Heart right ventricle (tissue), 16 donors: ENCODE measurements at places on chromosomes 1 and 21. TPM values are rescaled to one million over a fixed set of nuclear protein-coding genes. Genes with fewer than 3 reads are reported as not detected.

GRCh38 chr1:220878191-220879075 is 810 bp upstream of the HLX start:
- no peaks in the 10 kb centered on the region for H3K27me3 ChIP-seq
- H3K4me1 ChIP-seq: peaks cover 66% of the 10 kb centered on the region
- DNase-seq: peak; percentile 42
- peaks cover 7% of the 10 kb centered on the region for H3K36me3 ChIP-seq
- H3K4me3 ChIP-seq: peak overlapping the region; percentile 70
- H3K27ac ChIP-seq: peak overlapping the region; percentile 96

DNA sequence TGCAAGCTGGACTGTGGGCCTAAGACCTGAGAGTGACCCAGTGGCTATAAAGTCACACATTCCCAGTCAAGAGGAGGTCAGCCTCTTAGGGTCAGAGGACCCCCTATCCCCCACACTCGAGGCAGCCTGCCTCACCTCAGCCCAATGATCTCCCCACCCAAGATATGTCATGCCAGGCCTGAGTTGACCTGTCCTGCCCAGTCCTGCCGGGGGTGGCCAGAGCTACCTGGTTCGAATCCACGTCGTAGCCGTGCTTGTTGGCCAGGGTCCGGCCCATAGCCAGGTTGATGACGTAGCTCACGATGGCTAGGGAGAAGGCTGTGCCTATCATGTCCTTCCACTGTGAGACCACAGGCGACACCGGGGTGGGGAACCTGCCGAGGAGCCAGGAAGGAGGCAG is 15.6 kb downstream of the SLC26A9 start:
- no peak overlapping the region for H3K27ac ChIP-seq
- no peak for DNase-seq
- H3K36me3 ChIP-seq: no peaks in the 10 kb centered on the region

GRCh38 chr1:175787881-175788280 is 44.5 kb upstream of the TNR start:
- H3K4me1 ChIP-seq: no peaks in the 10 kb centered on the region
- no peaks in the 10 kb centered on the region for H3K36me3 ChIP-seq
- H3K27ac ChIP-seq: no peak overlapping the region
- no peak for DNase-seq
- no peak overlapping the region for H3K4me3 ChIP-seq

C1orf226 gene
- total RNA-seq: 5.6 TPM

DNA sequence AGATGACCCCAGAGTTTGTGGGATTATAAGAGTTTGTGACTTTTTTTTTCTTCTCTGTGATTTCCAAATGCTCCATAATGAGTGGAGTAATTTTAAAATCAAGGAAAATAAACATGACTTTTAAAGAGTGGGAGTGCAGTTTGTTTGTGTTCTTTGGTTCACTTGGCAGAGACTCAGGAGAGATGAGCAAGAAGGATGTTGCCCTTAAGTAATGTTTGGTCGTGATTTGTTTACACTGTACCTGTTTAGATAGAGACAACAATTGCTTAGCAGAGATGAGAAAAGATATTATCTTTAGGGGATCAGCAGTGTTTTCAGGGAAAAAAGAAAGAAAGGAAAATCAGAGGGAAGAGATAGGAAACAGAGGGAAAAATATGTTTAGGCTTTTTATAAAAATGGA is 170.8 kb downstream of the ADSS2 start:
- no peak for DNase-seq
- H3K4me3 ChIP-seq: no peak overlapping the region
- no peaks in the 10 kb centered on the region for H3K4me1 ChIP-seq
- no peaks in the 10 kb centered on the region for H3K27me3 ChIP-seq
- no peak overlapping the region for H3K27ac ChIP-seq

SERPINC1 gene
- total RNA-seq: not detected

AMY1A gene
- total RNA-seq: not detected

MAN1C1 gene
- 23.4 TPM for total RNA-seq

DYNLT5 gene
- 0.89 TPM for total RNA-seq

KIRREL1 gene
- 5.9 TPM for total RNA-seq

FCAMR gene
- not detected for total RNA-seq

KISS1 gene
- total RNA-seq: not detected

RLF gene
- 11.2 TPM for total RNA-seq

HSD3B1 gene
- not detected for total RNA-seq

- no peak overlapping the region for H3K4me3 ChIP-seq
- DNase-seq: no peak
- H3K4me1 ChIP-seq: peaks cover 8% of the 10 kb centered on the region
- H3K27me3 ChIP-seq: no peaks in the 10 kb centered on the region
- H3K27ac ChIP-seq: no peak overlapping the region
- no peaks in the 10 kb centered on the region for H3K36me3 ChIP-seq
Measured at GRCh38 chr1:61227857-61228550, 145.6 kb downstream of the NFIA start.

SLAMF9 gene
- total RNA-seq: not detected

GRCh38 chr21:14456911-14457310 is 74.0 kb upstream of the HSPA13 start:
- H3K27me3 ChIP-seq: no peaks in the 10 kb centered on the region
- DNase-seq: no peak

DNA sequence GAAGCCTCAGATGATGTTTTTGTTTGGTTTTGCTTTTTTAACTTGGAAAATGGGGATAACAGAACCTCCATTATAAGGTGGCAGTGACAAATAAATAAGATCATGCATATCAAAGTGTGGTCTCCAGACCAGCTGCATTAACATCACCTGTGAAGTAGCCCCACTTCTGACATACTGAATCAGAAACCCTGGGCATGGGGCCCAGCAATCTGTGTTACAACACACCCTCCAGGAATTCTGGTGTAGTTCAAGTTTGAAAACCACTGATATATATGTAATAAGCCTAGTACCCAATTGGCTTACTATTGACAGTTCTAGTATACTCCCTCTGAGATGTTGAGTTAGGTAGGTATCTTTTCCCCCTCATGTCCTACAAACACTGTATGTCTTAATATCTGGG is 24.1 kb upstream of the RNF19B start:
- no peaks in the 10 kb centered on the region for H3K36me3 ChIP-seq
- DNase-seq: no peak
- H3K4me1 ChIP-seq: peaks cover 24% of the 10 kb centered on the region
- peak overlapping the region; percentile 83 for H3K27ac ChIP-seq

SPRR2A gene
- not detected for total RNA-seq

DNA sequence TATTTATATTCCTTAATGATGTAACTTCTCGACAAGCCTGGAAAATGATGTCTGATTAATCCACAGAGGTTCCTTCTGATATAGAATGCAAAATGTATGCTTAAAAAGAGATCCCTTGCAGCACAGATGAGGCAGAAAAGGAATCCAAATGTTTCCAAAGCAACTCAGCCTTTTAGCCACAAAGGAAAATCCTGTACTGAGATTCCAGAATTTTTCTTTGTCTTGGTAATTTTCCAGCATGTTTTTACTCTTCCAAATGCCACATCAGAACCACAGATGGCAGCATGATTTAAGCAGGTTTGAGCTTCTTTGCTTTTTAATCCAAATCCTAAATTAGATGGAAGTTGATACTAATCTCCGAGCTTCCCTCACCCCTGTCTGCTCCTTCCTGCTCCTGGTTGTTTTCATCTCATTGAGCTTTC is 176.4 kb upstream of the PALMD start:
- H3K4me3 ChIP-seq: no peak overlapping the region
- no peak overlapping the region for H3K27ac ChIP-seq
- no peaks in the 10 kb centered on the region for H3K4me1 ChIP-seq

GRCh38 chr1:245209658-245210435 is 55.1 kb downstream of the KIF26B start:
- H3K36me3 ChIP-seq: no peaks in the 10 kb centered on the region
- no peak overlapping the region for H3K4me3 ChIP-seq
- H3K27me3 ChIP-seq: no peaks in the 10 kb centered on the region
- no peak for DNase-seq
- no peaks in the 10 kb centered on the region for H3K4me1 ChIP-seq

DMRTA2 gene
- 0.09 TPM for total RNA-seq

DNA sequence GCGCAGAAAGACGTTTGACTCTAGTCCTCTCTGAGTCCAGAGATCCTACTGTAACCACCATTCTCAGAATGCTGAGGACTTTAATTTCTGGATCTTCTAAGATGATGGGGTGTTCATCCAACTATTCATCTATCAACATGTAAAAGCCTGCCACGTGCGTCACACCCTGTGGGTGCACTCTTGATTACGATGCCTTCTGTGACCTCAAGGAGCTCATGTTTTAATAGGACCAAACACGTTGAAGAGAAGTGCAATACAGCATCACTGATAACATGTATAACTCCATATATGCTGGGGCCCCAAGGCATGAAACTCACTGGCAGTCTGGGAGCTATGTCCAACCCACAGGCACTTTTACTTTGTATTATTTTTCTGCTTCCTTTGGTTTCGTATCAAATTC is 19.0 kb downstream of the KIAA0040 start:
- no peaks in the 10 kb centered on the region for H3K27me3 ChIP-seq
- no peak overlapping the region for H3K27ac ChIP-seq
- H3K36me3 ChIP-seq: no peaks in the 10 kb centered on the region
- peaks cover 9% of the 10 kb centered on the region for H3K4me1 ChIP-seq

RABGAP1L gene
- 65.4 TPM for total RNA-seq

- H3K4me1 ChIP-seq: peaks cover under 1% of the 10 kb centered on the region
- H3K27me3 ChIP-seq: no peaks in the 10 kb centered on the region
- H3K27ac ChIP-seq: no peak overlapping the region
- DNase-seq: no peak
- H3K36me3 ChIP-seq: no peaks in the 10 kb centered on the region
Measured at GRCh38 chr1:2602311-2602835, 15.8 kb downstream of the PRXL2B start.

DNA sequence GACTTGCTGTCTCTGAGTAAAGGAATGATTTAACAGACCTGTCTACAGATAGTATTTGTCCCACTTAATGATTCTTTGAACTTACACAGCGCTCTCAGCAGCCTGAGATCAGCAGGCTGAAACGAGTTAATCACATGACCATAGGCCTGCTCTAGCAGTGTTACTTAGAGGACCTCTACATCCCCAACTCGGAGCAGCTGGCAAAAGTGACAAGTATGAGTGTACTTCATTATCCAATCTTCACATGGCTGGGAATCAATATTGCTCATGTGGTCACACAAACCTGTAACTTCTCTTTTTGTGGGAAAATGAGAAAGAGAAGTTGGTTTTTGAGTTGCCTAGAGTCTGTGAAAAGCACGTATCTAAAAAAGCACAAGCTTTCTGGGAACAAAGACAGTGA is 11.4 kb upstream of the ATP13A2 start:
- H3K27me3 ChIP-seq: no peaks in the 10 kb centered on the region
- H3K36me3 ChIP-seq: peaks cover 33% of the 10 kb centered on the region
- no peak overlapping the region for H3K4me3 ChIP-seq
- DNase-seq: no peak
- H3K4me1 ChIP-seq: peaks cover 21% of the 10 kb centered on the region
- no peak overlapping the region for H3K27ac ChIP-seq

- H3K4me3 ChIP-seq: no peak overlapping the region
- DNase-seq: no peak
- no peak overlapping the region for H3K27ac ChIP-seq
- peaks cover 6% of the 10 kb centered on the region for H3K27me3 ChIP-seq
- H3K36me3 ChIP-seq: no peaks in the 10 kb centered on the region
Measured at GRCh38 chr1:229087906-229088305, 183.0 kb upstream of the RAB4A start.

DNA sequence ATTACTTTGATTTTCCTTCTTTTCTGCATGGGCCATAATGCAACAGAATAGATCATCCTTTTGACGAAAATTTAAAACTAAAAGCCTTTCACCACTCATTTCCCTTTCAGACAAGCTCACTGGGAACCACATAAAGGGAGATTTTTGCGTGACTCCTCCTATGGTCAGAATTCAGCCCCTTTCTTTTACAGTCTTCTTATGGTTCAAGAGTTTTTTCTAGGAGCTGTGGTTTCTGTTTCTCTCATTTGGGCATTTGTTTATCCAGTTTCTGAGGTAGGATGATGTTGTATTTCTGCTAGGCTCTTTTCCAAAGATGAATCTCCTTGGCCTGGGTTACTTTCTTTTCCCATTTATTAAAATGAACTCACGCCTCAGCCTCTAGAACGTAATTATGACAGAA is 16.9 kb downstream of the RGS1 start:
- no peaks in the 10 kb centered on the region for H3K36me3 ChIP-seq
- H3K27ac ChIP-seq: no peak overlapping the region
- H3K4me1 ChIP-seq: no peaks in the 10 kb centered on the region
- no peaks in the 10 kb centered on the region for H3K27me3 ChIP-seq

DNA sequence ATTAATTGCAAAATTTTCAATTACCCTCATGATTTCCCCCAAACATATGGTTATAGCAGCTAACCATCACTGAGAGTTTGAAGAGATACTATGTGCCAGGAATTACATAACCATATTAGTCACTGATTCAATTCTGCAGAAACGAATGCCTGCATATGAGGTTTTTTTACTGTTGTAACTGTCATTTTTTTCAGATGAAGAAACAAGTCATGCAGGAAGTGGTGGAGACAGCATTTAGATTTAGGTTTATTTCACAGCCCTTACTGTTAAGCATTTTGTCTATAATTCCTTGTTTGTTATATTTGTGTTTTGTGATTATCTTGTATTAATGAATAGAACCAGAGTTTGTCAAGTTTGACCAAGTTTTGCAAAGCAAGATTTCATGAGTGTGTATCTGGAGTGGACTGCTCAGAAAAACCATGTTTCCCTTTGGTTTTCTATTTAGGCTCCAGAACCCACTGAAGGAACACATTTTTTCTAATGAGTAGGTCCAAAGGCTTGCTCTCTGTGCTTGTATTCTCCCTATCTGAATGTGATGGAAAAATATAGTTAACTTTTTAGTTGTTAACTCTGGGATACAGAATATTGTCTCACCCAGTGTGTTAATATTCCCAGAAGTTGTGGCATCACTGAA is 308.5 kb upstream of the ADAMTS5 start:
- no peak for DNase-seq
- no peak overlapping the region for H3K4me3 ChIP-seq
- no peaks in the 10 kb centered on the region for H3K27me3 ChIP-seq

DNA sequence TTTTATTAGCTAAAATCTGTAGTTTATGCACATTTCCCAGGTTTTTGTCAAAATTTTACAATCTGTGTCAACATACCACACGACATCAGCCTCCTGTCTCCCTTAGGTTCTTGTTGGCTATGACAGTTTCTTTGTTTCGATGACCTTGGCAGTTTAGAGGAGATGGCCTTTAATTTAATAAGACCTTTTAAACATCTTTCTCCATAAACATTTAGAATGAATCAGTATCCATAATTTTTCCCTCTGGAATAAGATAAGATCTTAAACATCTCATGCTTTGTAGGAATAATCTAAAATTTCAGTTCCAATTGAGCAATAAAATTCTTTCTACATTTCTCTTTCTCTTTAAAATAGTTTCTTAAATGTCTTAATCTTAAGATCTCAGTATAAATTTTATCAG is 28.7 kb upstream of the DYRK1A start:
- H3K4me3 ChIP-seq: no peak overlapping the region
- no peak for DNase-seq
- peak overlapping the region; percentile 77 for H3K27ac ChIP-seq

- H3K4me1 ChIP-seq: peaks cover 9% of the 10 kb centered on the region
- H3K4me3 ChIP-seq: no peak overlapping the region
- H3K27ac ChIP-seq: no peak overlapping the region
Measured at GRCh38 chr1:180849031-180849775, 63.5 kb upstream of the KIAA1614 start.
